Fibroblast of skin of right quadriceps (primary cell): ENCODE measurements at places on chromosomes 1 and 21.

DNA sequence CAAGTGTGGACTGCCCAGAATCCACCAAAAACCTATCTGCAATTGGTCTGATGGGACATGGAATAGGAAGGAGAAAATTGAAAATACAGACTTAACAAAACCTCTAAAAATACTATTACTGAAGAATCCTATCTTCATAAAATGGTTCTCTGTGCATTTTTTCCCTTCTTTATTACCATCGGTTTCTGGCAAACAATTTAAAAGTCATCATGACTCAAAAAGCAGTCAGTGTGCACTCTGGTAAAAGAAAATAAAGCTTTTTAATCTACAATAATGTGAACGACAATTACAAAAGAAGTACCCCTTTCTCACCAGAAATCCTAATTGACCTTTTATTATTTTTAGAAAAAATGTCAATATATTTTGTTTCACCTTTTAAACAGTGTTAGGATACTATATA lies 186.3 kb downstream of the TPR start:
- peak; percentile 43 for DNase-seq

GRCh38 chr1:94193128-94193527 lies 44.3 kb downstream of the ARHGAP29 start:
- no peak for DNase-seq

DNA sequence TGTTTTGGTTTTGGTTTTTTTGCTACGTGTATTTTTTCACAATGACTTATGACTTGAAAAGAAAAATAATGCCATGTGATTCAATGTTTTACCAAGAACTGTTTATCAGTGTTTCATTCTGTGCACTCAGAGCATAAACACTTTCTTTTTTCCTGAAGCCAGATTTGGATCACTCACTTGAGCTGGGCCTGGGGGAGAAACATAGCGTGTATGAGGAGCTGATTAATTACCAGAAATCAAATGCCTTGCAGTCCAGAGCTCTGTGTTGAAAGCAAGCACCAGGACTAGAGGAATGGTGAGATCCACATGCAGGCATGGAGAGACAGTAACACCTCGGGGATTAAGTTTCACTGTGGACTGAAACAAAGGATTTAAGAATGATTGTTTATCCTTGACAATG lies 642.1 kb upstream of the ADGRL2 start:
- peak; percentile 52 for DNase-seq

DNA sequence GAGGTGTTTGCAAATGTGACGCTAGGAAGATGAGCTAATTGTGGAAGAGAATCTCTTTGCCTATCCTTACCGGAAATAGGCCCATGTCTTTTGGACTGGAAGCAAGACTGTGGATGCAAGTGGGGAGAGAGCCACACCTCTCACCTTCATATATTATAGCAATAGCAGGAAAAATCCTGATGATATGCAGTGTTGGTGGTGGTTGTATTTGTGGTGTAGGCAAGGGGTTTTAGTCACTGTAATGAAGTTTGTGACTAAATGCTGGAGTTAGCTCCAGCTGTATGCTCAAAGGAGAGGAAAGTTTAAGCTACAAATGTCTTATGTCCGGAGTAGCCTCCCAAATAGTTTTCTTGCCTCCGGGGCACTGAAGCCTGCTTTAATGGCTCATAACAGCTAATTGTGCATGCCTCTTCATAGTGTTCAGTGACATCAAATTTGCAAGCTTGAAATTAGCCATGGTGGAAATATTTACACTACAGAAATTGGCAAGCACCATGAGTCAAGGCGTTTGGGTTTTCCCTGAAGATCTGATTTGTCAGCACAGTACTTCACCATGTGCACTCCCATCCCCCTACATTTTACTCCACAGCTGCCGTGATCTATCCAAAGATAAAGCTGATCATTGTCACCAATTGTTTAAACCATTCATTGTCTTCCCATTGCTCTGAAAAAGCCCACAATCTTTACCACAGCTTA lies 102.6 kb upstream of the ZNF644 start:
- no peak for DNase-seq

DNA sequence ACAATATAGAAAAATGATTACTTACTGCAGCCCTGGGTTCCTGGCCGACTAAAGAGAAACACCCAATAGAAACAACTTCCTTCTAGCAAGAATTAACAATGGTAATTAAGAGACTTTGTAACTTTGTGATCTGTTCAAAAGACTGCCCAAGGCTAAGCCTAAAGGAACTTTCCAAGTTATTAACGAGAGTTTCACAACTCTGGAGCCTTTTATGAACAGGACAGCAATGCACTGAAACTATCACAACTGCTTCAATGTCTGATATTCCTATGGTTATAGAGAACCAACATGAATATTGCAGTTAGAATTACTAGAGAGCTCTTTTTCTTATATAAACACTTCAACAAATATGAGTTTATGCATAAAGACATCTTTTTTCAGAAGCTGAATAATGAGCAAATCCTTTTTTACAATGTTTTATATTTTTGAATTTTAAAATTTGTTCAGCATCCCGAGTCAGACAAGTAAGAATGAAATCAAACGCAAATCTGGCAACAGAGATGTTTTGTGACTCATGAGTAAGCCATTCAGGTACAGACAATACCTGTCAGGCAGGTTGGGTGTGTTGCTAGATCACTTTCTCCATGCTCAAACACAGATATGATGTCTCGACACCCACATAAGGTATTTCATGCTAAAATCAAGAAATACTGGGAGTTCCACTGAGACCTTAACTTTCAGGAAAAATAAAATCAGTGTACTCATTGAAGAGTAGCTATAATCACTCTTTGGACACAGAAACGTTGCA lies 22.2 kb upstream of the KCNJ15 start:
- DNase-seq: no peak

DNA sequence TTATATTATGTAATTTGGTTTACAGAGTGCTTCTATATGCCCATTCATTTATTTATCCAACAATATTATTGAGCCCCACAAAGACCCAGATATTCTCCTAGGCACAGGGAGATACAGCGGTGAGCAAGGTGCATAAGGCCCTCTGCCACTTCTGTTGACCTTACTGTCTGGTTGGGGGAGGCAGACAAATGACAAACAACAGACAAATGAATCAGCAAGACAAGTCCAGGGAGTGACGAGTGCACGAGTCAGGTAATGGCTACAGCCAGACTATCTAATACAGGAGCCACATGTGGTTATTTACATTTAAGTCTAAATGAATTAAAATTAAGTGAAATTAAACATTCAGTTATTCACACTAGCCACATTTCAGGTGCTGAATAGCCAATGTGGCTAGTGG lies 22.0 kb upstream of the BCAR3 start:
- no peak for DNase-seq

DNA sequence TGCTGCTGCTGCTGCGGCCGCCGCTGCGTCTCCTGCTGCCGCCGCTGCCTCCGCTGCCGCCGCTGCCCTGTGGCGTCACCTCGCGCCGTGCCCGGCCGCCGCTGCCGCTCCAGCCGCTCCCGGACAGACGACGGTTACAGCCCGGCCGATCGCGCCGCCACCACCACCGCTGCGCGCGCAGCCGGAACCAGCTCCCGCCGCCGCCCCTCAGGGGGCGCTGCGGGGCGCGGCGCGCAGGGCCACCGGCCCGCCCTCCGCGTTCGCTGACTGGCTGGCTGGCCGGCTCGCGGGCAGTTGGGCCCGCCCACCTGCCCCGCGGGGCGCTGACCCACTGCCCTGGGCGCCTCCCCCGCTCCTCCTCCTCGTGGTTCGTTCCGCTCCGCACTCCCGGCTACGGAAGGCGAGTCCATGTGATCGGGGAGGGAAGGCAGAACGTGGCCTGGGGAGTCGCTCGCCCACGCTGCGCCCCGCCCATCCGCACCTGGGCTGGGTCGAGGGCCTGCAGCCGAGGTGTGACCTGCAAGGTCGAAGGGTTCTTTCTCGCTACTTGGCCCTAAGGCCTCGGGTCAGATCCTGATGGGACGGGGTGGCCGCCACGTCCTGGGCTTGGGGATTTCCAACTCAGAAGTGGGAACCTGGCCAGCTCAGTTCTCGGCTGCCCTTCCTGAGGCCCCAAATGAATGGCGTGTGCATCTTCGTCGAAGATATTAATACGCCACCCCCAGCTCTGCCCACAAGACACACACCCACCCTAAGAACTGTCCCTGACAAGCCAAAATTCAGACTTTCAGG lies at the start of gene PTP4A2:
PTP4A2 (minus strand) TSS at position 185 of the 792 bp plus-strand sequence. CDS start 19,303 bp downstream, outside the sequence.
- peak; percentile 89 for DNase-seq

GRCh38 chr1:116326486-116326885 lies 46.6 kb upstream of the ATP1A1 start:
- DNase-seq: no peak

GRCh38 chr1:51843948-51844347 lies 34.6 kb downstream of the NRDC start:
- DNase-seq: no peak

GRCh38 chr21:29185172-29185571 lies 54.7 kb downstream of the MAP3K7CL start:
- DNase-seq: no peak

GRCh38 chr1:157197906-157198435 lies 59.8 kb upstream of the ETV3 start:
- DNase-seq: no peak

GRCh38 chr21:43921571-43921978 lies 56.6 kb downstream of the AGPAT3 start:
- DNase-seq: no peak

- no peak for DNase-seq
Measured at GRCh38 chr1:214583824-214584554, 19.0 kb upstream of the CENPF start.

GRCh38 chr21:25857308-25858074 lies 122.7 kb downstream of the GABPA start:
- DNase-seq: no peak

DNA sequence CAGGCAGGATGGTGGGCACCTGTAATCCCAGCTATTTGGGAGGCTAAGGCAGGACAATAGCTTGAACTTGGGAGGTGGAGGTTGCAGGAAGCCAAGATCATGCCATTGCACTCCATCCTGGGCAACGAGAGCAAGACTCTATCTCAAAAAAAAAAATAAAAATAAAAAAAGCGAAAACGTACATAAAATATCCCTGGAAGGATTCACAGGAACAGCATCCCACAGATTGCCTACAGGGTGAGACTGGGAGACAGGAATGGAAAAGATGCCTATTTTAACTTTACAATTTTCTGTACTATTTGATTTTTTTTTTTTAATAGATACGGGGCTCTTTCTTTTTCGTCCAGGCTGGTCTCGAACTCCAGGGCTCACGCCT lies 604 bp upstream of the NBPF3 start:
- DNase-seq: no peak

DNA sequence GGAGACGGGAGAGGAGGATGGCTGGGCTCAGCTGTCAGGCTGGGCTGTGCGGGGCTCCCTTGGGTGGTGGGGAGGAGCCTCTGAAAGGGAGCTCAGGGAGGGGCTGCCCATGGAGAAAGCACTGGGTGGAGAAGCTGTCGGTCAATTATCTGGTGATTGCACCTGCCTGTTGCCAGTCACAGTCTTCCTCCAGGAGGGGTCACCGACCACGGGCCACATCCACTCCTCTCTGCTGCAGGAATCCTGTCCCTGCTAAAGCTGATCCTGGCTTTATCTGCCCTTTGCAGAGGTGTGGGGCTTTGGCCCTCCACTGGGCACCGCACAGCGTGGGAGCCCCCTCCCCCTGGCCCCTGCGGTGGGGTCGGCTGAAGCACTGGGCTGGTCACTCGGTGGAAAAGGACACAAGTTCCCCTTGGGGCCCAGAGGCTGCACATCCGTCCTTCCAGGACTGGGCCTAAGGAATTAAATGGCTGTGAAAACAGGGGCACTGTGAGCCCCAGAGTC lies 21.8 kb upstream of the COL18A1 start:
- DNase-seq: no peak

GRCh38 chr1:39158327-39159086 lies 46.0 kb upstream of the MACF1 start:
- DNase-seq: no peak

- no peak for DNase-seq
Measured at GRCh38 chr1:25073640-25074270, 143.7 kb upstream of the RUNX3 start.
